ENCODE measurements at places on chromosomes 4 and X.

GRCh38 chrX:74922922-74923543 lies 2.2 kb downstream of the NEXMIF start:
- no peak for DNase-seq

DNA sequence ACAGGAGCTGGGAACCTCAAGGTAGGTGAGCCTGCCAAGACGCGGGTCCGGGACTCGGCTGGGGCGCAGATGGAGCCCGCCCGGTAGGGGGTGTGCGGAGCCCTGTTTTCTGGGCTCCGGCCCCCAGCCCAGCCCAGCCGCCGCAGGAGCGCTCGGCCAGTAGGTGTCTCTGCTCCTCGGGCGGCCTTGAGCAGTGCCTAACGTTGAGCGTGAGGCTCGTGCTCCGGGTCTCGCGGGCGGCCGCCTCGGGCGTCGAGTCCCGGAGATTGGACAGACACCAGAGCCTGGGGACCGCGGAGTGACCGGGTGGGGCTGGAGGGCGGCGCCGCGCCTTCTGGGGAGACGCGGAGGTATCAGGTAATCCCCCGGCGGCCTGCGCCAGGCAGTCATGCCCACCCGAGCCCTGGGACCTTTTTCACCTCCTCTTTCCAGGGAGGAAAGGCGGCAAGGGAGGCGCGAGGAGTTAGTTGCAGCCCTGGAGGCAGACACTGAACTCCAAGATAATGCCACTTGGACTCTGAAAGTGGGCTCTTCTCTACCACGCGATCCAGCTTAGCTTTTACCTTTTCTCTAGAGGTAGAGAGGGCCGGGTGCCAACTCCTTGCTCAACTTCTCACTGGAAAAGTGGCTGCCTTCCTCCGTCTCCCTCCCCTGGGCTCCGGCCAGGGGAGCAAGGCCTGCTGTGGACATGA lies 14.5 kb upstream of the FGG start:
- peak; percentile 6 for DNase-seq

DNA sequence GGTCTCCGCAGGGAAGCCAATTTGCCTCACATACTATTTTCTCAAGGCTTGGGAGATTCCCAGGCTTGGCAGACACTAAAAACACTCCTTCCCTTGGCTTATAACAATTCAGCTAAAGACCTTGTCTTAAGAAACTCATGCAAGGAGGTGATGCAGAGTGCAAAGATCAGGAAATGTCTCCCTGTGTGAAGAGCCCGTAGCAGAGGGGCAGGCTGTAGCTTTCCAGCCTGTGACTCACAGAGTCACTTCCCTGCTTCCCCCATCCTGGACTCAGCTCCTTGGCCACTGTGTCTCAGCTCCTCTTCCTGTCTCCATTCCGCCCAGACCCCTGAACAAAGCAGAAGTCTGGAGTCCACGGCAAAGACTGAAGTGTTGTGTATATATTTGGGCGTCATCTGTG lies 56.1 kb downstream of the KDR start:
- no peak for DNase-seq

DNA sequence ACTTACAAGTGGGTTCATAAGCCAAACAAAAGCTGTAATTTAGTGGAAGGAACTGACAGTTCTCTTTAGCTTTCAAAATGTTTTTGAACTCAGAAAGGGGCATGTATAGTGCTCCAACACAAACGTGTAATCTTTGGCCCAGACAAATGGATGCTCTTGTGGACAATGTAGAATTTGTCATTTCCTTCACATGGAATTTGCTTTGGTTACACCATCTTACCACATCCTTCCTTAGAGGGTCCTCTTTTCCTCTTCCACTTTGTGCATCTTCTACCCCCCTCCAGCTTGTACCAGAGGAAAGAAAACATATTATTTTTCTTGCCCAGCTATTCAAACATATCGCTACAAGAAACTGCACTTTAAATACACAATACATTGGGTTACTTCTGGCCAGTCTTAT lies 42.4 kb downstream of the MEPE start:
- no peak for DNase-seq

GRCh38 chr4:185404031-185404430 lies 7.4 kb downstream of the ANKRD37 start:
- no peak for DNase-seq

- no peak for DNase-seq
These were observed 180.8 kb upstream of the BCOR start for GRCh38 chrX:40278340-40279090.

DNA sequence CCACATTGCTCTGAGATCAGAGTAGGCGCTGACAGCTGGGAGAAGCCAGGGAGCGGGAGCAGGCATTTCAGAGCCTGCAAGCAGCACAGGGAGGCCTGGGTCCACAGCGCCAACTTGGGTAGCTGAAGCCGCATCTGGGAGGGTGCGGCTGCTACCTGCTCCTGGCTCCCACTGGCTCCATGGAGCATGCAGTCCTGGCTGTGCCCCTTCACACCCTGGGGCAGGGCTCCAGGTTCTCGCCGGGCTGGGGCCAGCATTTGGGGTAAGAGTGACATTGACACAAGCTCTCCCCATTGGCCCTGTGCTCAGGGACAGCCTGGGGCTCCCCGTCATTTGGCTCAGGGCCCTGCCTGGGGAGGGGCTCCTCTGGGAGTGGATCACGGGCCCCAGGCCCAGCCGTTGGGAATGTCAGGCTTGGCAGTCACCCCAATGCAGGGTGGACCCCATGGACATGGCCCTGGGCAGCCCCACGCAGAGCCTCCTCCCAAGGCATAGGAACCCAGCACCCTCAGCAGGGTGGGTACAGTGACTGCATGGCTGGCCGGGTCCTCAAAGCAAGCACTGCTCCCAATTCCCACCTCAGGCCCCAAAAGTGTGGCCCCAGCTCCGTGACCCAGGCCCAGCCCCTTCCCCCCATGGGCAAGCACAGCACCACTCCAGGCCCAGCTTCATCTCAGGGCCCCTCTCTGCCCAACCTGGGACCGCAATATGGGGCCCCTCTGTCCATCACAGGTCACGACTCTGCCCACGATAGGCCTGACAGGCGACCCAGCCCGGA lies 82.4 kb downstream of the PRDM5 start:
- DNase-seq, result no peak

DNA sequence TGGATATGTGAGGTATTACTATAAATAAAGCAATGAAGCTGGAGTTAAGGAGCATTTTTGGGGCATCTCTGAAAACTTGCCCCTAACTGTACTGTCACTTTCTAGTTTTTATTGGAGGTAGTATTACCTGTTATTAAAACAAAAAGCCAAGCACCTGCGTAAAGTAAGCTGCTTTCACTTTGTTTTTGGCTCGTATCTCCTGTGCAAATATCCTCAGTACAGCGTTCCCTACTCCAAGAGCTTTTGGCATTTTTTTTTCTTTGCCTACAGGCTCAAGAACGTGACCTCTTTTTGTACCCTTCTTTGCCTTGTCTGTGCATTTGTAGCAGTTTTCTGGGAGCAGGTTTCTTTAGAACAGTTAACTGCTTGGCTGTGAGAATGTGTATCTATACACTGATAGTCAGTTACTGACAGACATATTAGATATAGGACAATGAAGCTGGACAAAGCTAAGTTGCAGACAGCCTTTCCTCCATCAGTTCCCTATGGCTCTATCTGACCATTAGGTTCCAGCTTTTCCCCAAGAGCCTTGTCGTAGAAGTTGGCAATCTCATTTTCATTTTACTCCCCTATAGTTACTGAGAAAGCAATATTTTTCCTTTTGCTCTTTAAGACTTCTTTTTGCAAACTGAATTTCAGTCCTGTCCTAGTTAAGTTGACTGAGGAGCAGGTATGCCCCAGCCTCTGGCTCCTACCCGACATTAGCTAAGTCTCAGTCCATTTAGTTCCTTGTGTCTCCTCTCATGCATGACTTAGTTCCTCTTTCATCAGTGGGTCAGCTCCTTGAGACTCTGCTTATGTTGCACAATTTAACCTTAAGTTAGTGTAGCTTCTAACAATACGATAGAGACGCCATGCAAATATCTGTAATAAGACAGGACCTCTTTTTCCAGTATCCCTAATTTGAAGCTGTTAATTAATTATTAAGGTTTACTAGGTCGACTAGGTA lies 71.5 kb upstream of the HPRT1 start:
- no peak for DNase-seq

DNA sequence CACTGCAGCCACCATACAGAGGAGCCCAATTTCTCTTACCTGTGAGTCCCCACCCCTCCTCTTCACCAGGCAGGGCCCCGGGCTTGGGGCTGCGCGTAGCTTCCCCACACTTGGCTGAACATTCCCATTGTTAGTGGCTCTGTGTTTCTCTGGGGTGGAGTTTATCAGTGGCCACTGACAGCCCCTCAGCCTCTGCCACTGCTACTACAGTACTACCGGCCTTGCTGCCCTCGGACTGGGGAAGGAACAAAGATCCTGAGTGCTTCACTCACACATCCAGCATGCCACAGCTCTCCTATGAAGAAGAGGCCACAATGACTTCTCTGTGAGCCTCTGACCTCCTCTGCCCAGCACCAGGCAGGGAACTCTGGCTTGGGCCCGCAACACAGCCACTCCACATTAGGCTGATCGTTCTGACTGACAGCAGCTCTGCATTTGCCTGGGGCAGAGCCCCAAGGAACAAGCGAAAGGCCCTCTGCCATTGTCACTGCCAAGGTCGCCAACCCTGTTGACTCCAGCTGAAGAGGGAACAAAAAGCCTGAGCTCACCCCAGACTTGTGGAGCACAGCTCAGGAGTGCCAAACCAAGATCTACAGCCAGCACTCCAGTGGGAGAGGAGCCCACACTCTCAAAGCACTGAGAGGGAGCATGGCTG lies 24.0 kb downstream of the ABCB7 start:
- DNase-seq, result no peak

All from fibroblast of the conjunctiva (primary cell).